ENCODE measurements at places on chromosomes 16 and 17. TPM values are rescaled to one million over a fixed set of nuclear protein-coding genes. Genes with fewer than 3 reads are reported as not detected.
A peak's percentile ranks its signal among the peaks of the same experiment; 100 is the strongest.

The BRIP1 gene
- 1.6 TPM for total RNA-seq

The CHST5 gene
- total RNA-seq, result 0.19 TPM

The CHAD gene
- not detected for total RNA-seq

The RAB37 gene
- total RNA-seq, result 0.44 TPM

DNA sequence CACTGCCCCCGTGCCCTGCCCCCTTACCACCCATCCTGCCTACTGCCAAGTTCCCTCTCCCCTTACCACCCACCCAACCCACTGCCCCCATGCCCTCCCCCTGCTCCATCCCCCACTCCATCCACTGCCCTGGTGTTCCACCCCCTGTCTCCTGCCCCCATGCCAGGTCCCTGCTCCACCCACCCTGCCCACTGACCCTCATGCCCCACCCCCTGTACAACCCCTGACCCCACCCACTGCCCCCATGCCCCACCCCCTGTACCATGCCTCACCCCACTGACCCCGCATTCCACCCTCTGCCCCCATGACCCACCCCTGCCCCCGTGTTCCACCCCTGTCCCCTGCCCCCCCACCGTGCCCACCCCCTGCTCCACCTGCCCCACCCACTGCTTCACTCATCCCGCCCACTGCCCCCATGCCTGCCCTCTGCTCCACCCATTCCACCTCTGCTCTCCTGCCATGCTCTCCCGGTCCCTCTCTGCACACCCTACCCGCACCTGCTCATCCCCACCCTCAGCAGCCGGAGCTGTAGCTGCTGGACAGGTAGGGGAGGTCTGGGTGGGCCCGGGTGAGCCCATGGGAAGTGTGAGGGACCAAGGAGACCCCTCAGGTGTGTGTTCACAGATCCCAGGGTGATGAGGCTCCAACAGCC is 7.4 kb upstream of the FN3KRP start:
- no peak for DNase-seq
- no peaks in the 10 kb centered on the region for H3K36me3 ChIP-seq
- no peak overlapping the region for H3K27ac ChIP-seq
- H3K4me3 ChIP-seq, result no peak overlapping the region
- H3K27me3 ChIP-seq, result no peaks in the 10 kb centered on the region
- peaks cover 9% of the 10 kb centered on the region for H3K4me1 ChIP-seq

- DNase-seq, result no peak
- H3K27ac ChIP-seq, result no peak overlapping the region
- no peak overlapping the region for H3K4me3 ChIP-seq
- H3K36me3 ChIP-seq, result no peaks in the 10 kb centered on the region
These were observed 75.7 kb upstream of the LHX1 start for GRCh38 chr17:36861531-36861930.

GRCh38 chr17:80071116-80071841 is 30.1 kb upstream of the GAA start:
- H3K27me3 ChIP-seq, result no peaks in the 10 kb centered on the region
- peak overlapping the region; percentile 61 for H3K27ac ChIP-seq
- DNase-seq, result no peak
- no peaks in the 10 kb centered on the region for H3K36me3 ChIP-seq
- peak overlapping the region; percentile 35 for H3K4me3 ChIP-seq

- no peak overlapping the region for H3K4me3 ChIP-seq
- no peaks in the 10 kb centered on the region for H3K27me3 ChIP-seq
These were observed 8.0 kb downstream of the TLCD3A start for GRCh38 chr17:740240-741017.

Measured in esophagus squamous epithelium (tissue), 5 donors.